ENCODE measurements at places on chromosomes 4 and X.

GRCh38 chrX:48695925-48696300 lies 621 bp upstream of the SUV39H1 start:
- no peak for DNase-seq

DNA sequence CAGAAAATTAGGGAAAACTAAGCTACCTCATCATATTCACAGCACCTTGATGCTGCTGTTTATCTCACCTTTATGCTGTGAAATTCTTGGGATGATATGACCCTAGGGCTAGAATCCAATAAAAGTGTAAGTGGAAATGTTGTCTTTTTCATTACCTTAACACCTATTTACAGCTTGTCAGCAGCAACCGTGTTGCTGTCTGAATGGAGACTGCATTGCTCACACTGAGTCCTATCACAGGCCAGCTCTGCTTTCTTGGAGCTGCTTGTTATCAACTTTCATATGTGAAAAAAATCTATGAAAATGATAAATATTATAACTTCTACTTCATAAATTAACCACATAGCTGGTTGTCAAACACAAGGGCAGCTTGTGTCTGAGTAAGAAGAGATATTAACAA lies 789.5 kb downstream of the TECRL start:
- no peak for DNase-seq

DNA sequence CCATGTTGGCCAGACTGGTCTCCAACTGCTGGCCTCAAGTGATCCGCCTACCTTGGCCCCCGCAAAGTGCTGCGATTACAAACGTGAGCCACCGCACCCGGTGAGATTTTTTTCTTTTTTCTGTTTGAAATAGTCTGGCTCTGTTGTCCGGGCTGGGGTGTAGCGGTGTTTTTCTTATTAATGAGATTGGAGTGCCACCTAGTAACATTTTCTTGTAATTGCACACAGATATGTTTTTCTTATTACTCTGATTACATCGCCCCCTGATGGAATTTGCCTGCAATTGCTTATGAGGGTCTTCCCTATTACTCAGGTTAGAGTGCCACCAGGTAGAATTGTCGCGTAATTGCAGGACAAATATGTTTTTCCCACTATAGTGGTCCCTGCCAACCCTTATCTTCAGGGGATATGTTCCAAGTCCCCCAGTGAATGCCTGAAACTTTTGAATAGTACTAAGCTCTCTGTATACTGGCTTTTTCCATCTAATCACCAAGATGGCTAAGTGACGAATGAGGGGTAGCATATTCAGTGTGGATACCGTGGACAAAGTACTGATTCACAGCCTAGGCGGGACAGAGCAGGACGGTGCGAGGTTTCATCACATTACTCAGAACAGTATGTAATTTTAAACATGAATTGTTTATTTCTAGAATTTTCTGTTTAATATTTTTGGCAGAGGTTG lies 8.6 kb upstream of the PDHA1 start:
- peak; percentile 20 for DNase-seq

GRCh38 chrX:10177601-10178000 lies 20.8 kb downstream of the CLCN4 start:
- no peak for DNase-seq

- no peak for DNase-seq
Observed at GRCh38 chr4:24604558-24605214, 20.3 kb upstream of the DHX15 start.

DNA sequence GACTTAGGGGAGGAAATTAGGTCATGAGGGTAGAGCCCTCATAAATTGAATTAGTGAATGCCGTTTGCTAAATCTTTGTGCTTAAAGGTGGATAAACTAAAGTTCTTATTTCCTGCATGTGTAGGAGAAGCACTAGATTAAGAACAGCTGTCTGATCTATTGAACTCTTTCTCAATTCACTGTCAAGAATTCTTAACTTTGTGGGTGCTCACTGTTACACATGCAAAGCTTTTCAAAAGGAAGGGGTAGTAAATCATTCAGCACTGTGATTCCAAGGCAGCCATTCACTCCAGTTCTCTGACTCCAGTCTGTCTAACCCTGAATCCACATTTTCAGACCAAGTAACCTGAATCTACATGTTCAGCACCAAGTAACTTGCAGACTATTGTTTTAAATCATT lies 1520.1 kb downstream of the PCDH18 start:
- DNase-seq = no peak

DNA sequence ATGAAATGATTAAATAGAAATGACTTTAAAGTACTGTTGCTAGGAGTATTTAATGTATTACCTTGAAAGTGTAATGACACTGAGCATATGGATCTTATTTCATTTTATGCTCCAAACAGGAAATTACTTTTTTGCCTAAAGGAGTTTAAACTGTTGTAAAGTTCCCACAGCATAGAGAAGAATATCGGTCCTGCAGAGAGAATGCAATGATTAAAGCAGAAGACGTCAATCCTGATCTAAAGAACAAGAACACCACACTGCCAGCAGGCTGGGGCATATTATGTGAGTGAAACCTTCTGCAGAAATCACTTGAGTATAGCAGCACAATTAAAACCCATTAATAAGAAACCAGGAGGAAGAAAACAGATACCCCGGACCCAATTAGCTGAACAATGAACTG lies 72.8 kb upstream of the CAMK2D start:
- no peak for DNase-seq

DNA sequence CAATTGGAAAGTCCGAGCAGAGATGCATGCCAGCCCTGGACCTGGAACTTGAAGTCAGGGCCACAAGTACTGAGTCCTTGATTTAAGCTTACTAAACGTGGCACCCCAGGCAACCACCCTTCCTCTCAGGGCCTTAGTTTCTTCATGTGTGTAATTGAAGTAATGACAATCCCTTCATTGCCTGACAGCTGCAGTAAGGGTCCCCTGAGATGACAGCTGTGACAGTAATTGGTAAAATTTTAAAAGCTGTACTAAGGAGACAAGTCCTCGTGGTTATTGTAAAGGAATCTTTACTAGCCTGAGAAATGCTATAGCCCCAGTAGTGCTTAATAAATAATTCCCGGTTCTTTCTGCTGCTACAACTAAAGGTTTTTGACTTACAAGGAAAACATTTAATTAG lies 175.1 kb upstream of the RADX start:
- no peak for DNase-seq

- DNase-seq = no peak
Observed at GRCh38 chrX:115562480-115562847, 1.5 kb downstream of the PLS3 start.

- no peak for DNase-seq
Observed at GRCh38 chr4:111230265-111230664, 607.4 kb upstream of the PITX2 start.

GRCh38 chr4:108359986-108360681 lies 191.4 kb upstream of the LEF1 start:
- DNase-seq = no peak

- DNase-seq = no peak
Observed at GRCh38 chr4:188268131-188268908, 129.1 kb downstream of the TRIML1 start.

GRCh38 chr4:74391890-74392475 lies 27.0 kb downstream of the EREG start:
- no peak for DNase-seq

DNA sequence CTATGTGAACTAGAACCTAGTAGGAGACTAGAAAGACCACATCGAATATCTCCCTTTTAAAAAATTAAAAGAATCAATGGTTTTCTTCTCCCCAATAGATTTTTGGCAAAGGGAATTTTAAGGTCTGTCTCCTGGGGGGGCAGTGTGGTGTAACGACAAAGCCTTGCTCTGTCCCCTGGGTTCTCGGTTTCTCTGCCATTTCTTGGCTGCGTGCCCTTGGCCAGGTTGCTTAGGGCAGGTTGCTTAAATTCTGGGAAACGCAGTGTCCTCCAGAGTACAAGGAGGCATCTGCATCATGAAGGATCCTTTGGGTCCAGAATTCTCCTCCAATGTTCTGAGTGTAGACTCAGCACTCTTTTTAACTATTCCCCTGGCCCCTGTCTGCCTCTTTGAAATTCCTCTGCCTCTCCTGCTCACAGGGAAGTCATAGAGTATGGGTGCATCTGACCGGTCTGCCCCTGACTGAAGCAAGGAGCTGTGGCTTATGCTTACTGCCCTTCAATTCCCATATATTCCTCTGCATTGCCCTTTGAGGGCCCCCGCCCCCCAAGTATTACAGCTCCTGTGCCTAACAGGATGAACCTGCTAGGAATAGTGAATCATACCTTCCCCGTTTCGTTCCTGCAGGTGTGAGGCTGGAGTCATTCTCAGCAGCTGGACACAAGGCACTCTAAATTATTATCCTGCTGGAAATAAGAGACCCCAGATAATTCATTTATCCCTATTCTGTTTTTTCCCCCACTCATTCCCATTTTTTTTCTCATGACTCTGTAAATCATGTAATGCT lies 2.2 kb downstream of the KIT start:
- DNase-seq = no peak

- no peak for DNase-seq
Observed at GRCh38 chrX:13752646-13753045, 18.1 kb downstream of the OFD1 start.

DNA sequence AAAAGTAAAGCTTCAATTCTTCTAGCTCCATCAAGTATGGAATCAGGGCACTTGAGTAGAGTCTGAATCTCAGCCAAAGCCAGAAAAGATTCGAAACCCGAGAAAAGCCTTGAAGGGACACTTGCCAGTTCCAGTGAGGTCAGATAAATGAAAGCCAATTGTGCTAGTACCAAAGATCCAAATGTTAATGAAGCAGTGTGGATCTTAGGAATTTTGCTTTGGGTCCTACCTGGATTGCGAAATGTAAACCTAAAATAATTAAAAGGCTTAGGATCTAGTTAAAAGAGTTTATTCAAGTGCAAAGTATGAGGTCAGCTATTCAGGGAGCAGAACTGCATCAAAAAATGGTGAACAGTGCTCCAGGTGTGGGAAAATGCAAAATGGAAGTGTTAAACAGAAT lies 552.6 kb downstream of the NAP1L3 start:
- DNase-seq = no peak

- DNase-seq = no peak
Observed at GRCh38 chrX:37767430-37767829, 12.4 kb upstream of the CYBB start.

- DNase-seq = no peak
Observed at GRCh38 chr4:176794651-176795050, 1.9 kb upstream of the VEGFC start.

DNA sequence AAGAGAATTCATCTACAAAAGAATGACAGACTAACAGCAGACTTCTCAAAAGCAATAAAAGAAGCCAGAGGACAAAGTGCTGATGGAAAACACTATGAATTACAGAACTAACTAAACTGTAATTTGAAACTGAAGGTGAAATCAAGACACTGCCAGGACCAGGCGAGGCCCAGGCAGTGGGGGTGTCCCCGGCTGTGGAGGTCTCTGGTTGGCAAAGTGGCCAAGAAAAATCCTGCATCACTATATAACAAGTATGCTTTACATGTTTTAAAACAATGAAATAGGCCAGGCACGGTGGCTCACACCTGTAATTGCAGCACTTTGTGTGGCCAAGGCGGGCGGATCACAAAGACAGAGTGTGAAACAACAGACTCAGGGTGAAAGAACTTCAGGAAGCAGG lies 32.9 kb downstream of the CHM start:
- DNase-seq = no peak

- DNase-seq = no peak
Observed at GRCh38 chr4:171813526-171814250, 484 bp downstream of the GALNTL6 start.

DNA sequence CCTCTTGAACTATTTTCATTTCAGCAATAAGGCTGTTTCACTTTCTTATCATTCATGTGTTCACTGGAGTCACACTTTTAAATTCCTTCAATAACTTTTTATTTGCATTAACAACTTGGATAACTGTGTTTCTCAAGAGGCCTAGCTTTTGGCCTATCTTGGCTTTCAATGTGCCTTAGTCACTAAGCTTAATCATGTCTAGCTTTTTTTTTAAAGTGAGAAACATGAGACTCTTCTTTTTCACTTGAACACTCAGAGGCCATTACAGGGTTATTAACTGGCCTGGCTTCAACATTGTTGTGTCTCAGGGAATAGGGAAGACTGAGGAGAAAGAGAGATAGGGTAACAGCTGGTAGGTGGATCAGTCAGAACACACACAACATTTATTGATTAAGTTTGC lies 64.0 kb upstream of the VCX2 start:
- no peak for DNase-seq

GRCh38 chr4:1792832-1793495 lies at the start of gene FGFR3:
Gene FGFR3 (plus strand): TSS chr4:1793293. CDS start chr4:1793935, 642 bp downstream.
- DNase-seq = peak; percentile 22

GRCh38 chrX:96770315-96770714 lies 85.7 kb downstream of the DIAPH2 start:
- peak; percentile 11 for DNase-seq

DNA sequence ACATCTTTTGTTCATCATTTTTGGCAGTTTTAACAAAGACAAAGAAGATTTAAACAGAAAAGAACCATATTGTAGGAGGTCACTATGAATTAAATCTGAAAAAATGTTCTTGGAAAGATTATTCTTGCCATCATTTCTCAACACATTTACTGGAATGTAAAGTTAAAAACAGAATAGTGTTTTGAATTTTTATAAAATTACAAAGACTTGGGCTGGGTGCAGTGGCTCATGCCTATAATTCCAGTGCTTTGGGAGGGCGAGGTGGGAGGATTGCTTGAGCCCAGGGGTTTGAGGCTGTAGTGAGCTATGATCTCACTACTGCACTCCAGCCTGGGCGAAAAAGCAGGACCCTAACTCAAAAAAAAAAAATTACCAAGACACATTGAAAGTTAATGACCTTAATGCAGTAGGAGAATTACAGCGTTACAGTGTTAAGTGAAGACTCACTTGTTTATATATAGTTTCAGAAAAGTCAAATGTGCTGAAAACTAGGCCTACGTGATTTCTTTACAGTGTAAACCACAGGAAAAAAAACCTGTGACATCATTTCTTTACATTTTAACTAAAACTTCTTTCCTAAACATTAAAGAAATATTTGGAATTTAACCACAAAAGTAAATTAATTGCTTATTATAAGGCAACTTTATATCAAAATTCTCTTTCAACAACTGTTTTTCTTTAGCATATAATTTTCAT lies 7.9 kb downstream of the FAM13A start:
- no peak for DNase-seq

DNA sequence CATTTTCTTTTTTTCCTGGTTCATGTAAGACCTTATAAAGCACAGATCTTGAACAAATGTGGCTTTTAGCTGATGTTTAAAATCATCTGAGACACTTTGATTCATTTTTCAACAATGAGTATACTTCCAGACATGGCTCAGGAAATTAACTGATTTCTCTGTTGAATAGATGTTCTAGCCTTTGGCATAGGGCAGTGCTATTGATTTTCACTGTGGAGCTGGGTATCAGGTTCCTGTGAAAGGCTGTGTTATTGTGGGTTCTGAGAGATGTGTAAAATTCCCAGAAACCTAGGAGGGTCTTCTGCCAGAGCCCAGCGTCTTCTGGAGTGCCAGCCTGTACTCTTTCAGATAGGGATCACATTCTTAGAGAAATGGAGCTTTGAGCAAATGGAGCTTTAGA lies 278.9 kb downstream of the EPHA5 start:
- DNase-seq = no peak

- DNase-seq = peak; percentile 17
Observed at GRCh38 chrX:110407910-110408545, 49.4 kb downstream of the RTL9 start.
